ENCODE measurements at places on chromosomes 4 and X.
A peak's percentile ranks its signal among the peaks of the same experiment; 100 is the strongest.

- no peak for DNase-seq
Measured at GRCh38 chr4:7238300-7238960, 46.1 kb downstream of the SORCS2 start.

- no peak for DNase-seq
Measured at GRCh38 chr4:178068136-178068535, 625.9 kb upstream of the AGA start.

GRCh38 chr4:46717950-46718349 is 191.1 kb downstream of the COX7B2 start:
- no peak for DNase-seq

GRCh38 chr4:83931659-83932438 is 395.9 kb downstream of the GPAT3 start:
- no peak for DNase-seq

- peak; percentile 16 for DNase-seq
Measured at GRCh38 chrX:134431894-134432293, 28.1 kb upstream of the HPRT1 start.

GRCh38 chr4:183506389-183506735 is 1.5 kb downstream of the ING2 start:
- no peak for DNase-seq

DNA sequence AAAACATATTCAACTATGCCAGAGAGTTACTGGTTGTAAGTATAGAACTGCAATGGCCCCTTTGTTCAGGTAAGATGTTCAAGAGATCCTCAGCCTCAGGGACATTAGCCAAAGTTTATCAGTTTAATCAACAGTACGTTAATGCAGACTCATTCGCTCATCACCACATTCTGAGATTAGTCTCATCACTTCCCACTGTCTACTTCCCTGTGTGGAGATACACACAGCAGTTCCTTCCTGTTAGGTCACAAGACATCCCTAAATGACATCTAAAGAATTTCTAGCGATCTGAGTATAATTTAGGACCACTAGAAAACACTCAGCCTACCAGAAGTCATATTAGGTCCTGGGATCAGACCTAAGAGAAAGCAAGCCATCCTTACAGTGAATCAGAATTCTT is 10.4 kb downstream of the SLC10A7 start:
- DNase-seq, result no peak

DNA sequence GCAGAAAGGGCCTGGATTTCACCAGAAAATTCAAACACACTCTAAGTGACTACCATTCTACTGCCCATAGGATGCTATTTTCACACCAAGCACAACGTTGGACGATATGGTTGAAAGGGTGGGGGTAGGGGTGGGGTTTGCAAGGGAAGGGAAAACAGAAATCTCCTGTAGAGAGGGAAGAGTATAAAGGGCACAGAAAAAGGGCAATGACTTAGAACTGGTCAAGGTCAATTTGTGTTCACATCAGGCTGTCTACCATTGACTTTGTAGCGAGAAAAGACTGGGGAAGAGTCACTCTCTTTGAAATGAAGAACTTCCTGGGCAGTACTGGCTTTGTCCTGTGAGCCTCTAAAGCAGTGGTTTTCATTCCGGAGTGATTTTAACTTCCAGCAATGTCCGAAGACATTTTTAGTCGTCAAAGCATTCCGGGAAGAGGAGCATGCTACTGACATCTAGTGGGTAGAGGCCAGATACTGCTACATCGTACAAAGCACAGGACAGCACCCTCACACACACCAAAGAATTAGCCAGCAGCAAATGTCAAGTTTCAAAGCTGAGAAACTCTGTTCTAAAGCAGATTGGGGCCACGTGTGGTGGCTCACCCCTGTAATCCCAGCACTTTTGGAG is 48.4 kb upstream of the SLC7A3 start:
- DNase-seq, result peak; percentile 15

- DNase-seq, result no peak
Measured at GRCh38 chr4:8323947-8324555, 54.5 kb downstream of the HTRA3 start.

DNA sequence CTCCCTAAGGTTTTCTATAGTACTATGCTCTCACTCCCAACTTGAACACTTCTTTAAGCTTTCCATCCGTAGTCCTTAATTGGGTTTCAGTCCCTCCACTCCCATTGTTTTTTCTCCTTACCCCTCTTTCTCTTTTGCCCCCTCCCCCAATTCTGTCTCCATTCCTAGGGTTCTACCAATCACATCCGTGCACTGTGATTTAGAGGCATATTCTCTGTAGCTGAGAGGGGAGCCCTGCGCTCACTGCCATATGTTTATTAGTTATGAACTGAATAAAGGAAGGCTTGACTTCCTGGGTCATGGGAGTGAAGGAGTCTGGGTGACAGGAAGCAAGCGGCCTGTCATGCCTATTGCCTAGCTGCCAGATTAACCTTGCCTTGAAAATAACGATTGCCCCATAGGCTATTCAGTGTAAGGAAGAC is 471 bp downstream of the MCTS1 start:
- peak; percentile 11 for DNase-seq

- no peak for DNase-seq
Measured at GRCh38 chrX:22533898-22534297, 261.2 kb downstream of the CBLL2 start.

DNA sequence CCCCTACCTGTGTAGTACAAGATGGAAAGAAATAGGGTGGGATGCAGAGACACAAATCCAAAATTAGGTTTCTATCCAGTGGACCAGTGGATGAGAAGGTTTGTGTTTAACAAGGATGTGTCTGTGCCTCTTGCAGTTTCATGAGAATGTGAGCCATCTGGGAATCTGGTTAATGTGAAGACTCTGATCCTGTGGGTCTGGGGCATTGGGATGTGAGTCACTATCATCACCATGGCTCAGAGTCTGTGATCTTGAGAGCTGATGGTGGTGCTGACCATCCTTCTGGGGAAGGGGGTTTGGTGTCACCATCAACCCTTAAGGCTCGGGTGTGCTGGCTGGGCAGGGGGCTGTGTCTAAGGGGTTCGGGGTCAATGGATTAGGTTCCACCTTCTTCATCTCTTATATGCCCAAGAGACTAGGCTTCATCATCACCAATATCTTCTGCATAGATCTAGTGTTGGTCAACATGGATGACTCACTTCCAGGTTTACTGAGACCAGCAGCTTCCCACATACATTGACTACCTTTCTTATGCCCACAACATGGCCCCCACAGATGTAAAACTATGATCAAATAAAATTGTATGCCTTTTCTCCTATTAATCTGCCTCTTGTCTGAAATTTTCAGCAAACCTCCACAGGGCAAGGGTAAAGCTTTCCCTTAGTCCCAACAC is 65.7 kb upstream of the MID1 start:
- DNase-seq, result peak; percentile 3

- DNase-seq, result no peak
Measured at GRCh38 chr4:52619591-52619931, 39.5 kb downstream of the USP46 start.

- no peak for DNase-seq
Measured at GRCh38 chrX:109841869-109842579, 109.0 kb upstream of the ACSL4 start.

- DNase-seq, result no peak
Measured at GRCh38 chrX:123188081-123188480, 4.0 kb downstream of the GRIA3 start.

- no peak for DNase-seq
Measured at GRCh38 chrX:151359931-151360871, 36.8 kb upstream of the VMA21 start.

GRCh38 chr4:164821711-164822110 is 55.3 kb upstream of the APELA start:
- DNase-seq, result no peak

DNA sequence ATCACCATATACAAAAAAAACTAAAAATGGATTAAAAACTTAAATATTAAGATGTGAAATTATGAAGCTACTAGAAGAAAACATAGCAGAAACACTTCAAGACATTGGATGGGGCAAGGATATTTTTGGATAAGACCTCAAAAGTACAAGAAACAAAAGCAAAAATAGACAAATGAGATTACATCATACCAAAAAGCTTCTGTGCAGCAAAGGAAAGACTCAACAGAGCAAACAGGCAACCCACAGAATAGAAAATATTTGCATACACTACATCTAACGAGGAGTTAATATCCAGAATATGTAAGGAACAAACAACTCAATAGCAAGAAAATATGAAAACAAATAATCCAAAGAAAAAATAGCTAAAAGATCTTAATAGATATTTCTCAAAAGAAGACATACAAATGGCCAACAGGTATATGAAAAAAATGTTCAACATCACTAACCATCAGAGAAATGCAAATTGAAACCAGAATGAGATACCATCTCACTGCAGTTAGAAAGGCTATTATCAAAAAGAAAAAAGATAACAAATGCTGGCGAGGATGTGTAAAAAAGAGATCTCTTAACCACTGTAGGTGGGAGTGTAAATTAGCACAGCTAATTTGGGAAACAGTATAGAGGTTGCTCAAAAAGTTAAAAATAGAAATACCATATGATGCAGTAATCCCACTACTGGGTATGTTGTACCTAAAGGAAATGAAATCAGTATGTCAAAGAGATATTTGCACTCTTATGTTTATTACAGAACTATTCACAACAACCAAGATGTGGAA is 17.8 kb upstream of the LRCH2 start:
- DNase-seq, result no peak

DNA sequence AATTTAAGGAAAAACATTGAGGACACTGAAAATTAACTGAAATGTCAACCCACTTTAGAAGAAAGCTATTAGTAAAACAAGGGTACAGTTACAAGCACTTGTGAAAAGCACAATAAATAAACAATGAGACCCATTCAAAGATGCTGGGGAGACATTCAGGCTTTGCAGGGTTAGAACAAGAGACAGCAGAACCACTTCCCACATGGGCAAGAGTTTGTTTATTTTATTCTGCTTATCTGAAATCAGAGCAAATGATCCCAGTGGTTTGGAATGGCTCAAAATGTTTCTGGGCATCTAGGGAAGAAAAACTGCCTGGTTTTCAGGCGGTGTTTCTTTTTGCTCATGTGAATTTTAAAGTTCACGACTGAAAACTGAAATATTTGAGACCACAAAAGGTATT is 42.4 kb downstream of the PPP3CA start:
- peak; percentile 9 for DNase-seq

- no peak for DNase-seq
Measured at GRCh38 chr4:147581606-147582350, 35.4 kb upstream of the TMEM184C start.

- no peak for DNase-seq
Measured at GRCh38 chrX:1380672-1381233, 11.2 kb downstream of the SLC25A6 start.

DNA sequence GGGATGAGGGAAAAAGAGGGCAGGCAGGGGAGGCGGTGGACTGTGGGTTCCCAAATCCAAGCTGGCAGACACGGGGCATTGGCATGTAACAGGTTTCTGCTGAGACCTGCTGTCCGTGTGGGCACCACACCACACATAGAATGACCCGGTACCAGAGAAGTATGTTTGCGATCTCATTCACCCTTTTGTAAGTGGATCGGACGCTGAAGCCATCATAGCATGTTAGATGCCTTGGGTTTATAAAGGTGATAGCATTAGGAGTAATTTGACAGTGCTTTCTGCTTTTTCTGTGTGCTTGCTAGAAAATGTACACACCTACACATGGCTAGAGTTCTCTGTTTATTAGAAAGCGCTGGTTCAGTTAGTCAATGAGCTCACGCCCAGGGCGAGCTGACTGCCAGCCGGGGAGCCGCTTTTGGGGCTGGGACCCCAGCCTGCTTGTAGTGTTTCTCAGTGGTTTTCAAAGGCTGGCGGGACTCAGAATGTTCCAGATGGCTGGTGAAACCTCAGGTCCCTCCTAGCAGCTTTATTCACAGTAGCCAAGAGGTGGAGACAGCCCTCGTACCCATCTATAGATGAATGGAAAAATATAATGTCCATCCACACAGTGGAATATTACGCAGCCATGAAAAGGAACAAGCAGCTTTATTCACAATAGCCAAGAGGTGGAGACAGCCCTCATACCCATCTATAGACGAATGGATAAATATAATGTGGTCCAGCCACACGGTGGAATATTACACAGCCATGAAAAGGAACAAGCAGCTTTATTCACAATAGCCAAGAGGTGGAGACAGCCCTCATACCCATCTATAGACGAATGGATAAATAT is 579 bp downstream of the IL3RA start:
- DNase-seq, result no peak

- no peak for DNase-seq
Measured at GRCh38 chrX:140099221-140099620, 133.9 kb upstream of the CXorf66 start.

GRCh38 chrX:51420610-51421009 is 75.8 kb downstream of the NUDT11 start:
- peak; percentile 7 for DNase-seq

- DNase-seq, result no peak
Measured at GRCh38 chrX:137033774-137034507, at the start of gene GPR101. GPR101 (minus strand) TSS chrX:137033995; CDS start chrX:137031674, 2,321 bp downstream.
